ENCODE measurements at places on chromosomes 5 and 9.

- no peak for DNase-seq
Measured at GRCh38 chr5:14187660-14188059, 44.5 kb downstream of the TRIO start.

- no peak for DNase-seq
Measured at GRCh38 chr9:82797534-82797933, 265.4 kb downstream of the RASEF start.

DNA sequence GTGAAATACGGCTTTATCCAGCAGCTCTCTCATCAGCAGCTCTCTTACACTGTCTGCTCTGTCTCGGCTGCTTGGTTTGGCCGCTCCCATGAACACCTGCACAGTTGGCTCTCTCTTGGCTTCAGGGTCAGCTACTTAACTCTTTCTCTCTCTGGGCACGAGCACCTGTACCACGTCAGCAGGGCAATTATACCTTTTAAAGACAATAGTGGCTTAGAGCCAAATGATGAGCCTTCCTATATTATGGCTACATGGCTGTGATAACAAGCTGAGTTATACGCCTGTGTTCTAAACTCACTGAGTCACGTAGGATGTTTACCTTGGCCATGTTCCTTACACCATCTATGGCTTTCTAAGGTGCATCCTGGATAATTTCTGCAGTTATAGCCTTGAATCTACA, 69.2 kb upstream of the CTNND2 start:
- DNase-seq = no peak

- no peak for DNase-seq
Measured at GRCh38 chr9:120524863-120525262, 55.1 kb downstream of the CDK5RAP2 start.

DNA sequence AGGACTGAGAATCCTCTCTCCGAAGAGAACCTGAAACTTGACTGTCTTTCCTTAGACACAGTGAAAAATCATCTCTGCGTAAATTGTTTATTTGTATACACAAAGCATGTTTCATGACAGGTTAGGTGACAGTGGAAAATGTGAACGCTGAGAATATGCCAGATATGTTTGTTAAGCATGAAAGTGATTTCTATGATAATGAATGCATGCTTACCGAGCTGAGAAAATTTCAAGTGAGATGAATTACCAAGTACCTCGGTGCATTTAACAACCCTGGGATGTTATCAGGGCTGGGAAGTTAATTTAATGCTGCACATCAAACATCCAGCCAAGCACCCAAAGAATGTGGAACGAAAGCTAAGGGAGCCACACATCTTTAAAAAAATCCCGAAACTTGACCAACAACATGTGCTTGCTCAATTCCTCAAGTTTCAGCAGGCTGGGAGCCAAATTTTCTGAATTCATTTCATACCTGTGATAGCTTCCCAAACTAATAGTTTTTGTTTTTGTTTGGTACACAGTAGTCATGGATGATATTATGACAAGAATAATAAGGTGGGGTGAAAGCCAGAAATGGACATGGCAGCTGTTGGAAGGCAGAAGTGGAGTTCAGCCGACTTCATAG, 336.9 kb downstream of the ARHGEF28 start:
- no peak for DNase-seq
